Activated effector memory CD4-positive, alpha-beta T cell treated with anti-CD3 and anti-CD28 coated beads, Interleukin-2, amount 50 U/mL, for 16 hours (primary cell): ENCODE measurements at places on chromosomes 3 and 15.

DNA sequence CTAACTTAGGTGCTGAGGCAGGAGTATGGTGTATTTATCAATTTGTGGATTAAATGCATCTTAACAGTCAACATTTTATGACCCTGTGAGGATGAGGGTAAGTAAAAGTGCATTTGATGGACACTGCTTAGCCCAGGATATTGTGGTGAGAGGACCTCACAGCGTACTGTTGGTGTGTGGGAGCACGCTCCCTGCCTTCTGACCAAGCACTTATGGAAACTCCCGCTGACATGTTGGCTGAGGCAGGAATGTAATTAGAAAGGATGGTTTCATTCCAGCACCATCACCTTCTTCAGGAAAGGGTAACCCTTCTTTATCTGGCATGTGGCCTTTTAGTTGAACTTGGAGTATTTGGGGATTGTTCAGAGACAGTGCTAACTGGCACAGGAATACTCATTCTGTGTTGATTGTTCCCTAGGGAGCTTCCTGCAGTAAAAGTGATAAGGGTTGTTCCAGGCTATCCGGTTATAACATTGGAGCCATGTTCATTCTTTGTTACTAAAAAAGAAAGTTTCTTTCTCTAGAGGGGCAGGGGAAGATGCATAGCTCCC lies 11.7 kb upstream of the FSTL1 start:
- DNase-seq = no peak

GRCh38 chr3:59023612-59024011 lies 26.2 kb downstream of the CFAP20DC start:
- DNase-seq = no peak

DNA sequence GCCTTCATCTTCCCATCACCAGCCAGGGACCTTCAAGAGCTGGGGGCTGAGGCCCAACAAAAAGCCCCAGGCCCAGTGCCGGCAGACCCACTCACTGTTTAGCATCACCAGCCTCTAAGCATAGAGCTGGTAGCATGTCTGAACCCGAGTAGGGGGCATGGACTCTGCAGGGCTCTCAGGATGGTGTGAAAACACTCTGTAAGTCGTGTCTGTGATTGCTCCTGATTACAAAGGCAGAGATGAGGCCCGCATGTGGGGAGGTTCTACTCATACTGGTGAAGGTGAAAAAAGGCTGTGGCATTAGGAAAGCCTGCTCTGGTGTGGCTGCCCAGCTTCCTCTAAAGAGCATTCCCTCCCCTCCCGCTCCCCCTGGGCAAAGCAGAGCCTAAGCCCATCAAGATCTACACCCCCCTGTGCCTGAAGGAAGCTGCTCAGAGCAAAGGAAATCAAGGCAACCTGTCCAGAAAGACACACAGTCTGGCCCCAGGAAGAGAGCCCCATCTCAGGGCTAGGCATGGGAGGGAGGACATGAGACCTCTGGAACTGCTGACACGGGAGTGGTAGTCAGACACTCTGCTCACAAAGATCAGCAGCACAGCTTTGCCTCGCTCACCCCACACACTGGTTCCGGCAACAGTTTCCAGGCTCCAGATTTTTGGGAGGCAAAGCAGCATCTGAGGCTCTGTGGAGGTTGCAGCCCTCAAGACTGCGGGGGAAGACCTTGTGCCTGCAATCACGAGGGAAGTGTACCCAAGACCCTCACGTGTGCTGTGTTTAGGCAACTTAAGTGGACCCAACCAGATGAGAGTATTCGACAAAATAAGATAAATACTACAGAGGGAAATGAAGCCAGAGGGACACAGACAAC lies 36.7 kb downstream of the CCDC12 start:
- DNase-seq = no peak

GRCh38 chr3:96996009-96996408 lies 181.6 kb downstream of the EPHA6 start:
- DNase-seq = no peak

DNA sequence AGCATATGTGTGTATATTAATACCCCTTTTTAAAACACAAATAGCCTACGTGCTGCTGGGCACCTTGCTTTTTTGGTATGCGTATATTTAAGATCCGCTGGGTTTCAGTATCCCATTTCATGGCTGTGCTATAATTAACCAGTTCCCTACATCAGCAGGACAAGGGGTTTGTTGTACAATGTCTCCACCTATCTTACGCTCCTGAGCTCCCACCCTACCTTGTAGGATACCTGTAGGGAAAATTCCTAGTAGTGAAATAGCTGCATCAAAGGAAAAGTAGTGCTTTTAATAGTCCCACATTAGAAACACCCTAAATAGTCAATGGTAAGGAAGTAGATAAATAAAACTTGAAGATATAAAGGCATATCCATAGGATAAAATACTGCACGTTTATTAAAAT lies 1.4 kb downstream of the MAP6D1 start:
- no peak for DNase-seq

DNA sequence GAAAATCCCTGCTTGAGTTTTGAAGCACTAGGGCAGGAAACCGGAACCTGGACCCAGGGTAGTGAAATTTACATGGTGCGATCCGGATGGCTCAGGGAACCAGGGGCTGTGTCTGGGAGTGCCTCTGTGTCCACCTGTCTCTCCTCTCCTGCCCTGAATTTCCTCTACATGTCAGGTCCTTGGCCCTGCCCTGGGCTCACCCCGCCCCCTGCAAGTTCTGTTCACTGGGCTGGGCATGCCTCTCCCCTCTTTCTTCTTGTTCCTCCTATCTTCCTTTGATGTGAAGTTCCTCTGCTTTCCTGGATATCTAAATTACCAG lies 435.9 kb upstream of the RBMS3 start:
- DNase-seq = no peak

- DNase-seq = no peak
Measured at GRCh38 chr3:4841776-4842440, 137.3 kb upstream of the BHLHE40 start.

- no peak for DNase-seq
Measured at GRCh38 chr15:36208868-36209582, 370.4 kb upstream of the CDIN1 start.
